ENCODE measurements at places on chromosomes 3 and 15.

DNA sequence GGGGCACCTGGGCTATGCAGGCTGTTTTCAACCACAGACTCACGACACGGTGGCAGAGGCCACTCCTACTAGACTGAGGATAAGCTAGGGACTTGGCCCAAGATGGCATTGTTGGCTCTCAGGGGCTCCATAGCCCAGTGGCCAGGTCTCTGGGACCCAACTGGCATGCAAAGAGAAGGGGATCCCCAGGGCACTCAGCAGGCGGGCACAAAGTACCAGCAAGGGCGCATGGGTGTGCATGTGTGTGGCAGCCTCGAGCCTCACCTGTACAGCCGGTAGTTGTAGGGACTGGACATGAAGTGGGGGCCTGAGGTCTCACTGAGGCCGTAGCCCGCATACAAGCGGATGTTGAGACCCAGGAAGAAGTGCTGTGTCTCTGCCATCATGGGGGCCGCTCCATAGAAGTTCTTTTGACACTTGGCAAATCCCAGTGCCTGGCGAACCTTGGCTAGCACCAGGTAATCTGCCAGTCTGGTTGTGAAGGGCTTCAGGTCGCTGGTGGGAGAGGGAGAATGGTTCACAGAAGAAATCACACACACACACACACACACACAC, 30.2 kb downstream of the IDH3A start:
- no peak for DNase-seq

DNA sequence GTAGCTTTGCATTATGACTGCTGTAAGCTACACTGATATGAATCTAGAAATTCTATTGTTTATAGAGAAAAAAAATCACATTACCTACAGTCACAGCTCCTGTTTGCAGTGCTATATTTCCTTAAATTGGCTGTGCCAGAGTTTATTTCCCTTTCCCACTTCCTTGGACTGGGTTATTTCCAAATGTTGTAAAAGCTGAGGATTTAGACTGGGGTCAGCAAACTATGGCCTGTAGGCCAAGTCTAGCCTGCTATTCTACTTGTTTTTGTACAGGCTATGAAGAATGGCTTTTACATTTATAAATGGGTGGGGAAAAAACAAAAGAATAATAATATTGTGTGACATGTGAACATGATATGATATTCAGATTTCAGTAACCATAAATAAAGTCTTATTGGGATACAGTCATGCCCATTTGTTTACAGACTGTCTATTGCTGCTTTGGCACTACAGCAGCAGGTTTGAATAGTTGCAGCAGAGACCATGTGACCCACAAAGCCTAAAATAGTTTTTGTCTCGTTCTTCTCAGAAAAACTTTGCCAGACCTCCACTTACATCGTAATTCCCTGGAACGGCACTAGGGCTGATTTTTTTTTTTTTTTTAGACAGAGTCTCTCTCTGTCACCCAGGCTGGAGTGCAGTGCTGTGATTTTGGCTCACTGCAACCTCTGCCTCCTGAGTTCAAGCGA, 7.8 kb downstream of the GLDN start:
- no peak for DNase-seq

DNA sequence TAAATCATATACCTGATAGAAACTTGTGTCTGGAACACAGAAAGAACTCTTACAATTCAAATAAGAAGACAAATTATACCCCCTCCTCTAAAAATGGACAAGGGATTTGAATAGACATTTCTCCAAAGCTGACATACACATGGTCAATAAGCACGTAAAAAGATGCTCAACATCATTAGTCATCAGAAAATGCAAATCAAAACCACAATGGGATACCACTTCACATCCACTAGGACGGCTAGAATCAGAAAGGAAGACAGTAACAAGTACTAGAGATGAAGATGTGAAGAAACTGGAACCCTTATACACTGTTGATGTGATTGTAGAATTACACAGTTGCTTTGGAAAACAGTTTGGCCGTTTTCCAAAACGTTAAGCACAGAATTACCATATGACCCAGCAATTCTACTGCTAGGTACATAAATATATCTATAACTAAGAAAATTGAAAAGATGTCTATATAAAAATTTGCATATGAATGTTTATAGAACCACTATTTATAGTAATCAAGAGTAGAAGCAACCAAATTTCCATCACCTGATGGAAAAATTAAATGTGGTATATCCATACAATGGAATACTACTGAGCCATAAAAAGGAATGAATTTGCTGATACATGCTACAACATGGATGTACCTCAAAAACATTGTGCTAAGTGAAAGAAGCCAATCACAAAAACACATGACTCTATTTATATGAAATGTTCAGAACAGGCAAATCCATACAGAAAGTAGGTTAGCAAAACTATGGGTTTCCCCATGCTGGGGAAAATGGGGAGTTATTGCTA, 60.8 kb downstream of the GREM1 start:
- no peak for DNase-seq

GRCh38 chr3:112405845-112406244, 72.9 kb downstream of the CD200 start:
- no peak for DNase-seq

Data from fibroblast of skin of left quadriceps (primary cell).